ENCODE measurements at places on chromosomes 2 and 18.

DNA sequence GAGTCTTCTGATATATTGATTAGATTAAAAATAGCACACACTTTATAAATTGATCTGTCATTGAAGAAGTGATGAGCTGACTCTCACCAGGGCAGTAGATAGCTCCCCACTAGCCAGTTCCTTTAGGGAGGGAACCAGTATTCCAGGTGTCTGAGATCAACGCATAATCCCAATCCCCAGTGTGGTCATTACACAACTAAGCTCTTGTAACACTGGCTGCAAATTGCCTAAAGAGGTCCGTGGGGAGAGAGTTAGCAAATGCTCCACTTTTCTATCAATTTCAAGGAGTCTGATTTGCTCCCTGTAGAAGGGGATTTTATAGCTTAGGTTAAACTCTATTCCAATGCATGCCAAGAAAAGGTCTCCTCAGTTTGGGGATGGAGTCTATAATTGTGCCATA is 7.7 kb downstream of the SLC14A1 start:
- DNase-seq = no peak

DNA sequence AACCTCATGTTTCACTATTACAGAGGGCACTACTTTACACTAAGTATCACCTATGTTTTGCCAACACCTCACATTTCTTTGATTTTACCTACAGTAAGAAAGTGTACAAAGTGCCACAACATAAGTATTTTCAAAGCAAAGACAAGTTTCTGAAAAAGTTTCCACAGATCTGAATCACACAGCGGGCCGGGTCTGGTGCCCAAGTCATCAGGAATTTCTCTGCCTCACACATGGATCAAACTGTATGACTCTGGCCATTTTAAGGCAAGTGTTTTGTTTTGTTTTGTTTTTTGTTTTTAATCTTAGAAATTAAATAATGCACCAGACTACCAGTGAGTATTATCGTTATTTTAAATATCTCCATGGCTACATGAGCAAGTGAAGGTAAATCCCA is 73.4 kb downstream of the ZNF516 start:
- no peak for DNase-seq

DNA sequence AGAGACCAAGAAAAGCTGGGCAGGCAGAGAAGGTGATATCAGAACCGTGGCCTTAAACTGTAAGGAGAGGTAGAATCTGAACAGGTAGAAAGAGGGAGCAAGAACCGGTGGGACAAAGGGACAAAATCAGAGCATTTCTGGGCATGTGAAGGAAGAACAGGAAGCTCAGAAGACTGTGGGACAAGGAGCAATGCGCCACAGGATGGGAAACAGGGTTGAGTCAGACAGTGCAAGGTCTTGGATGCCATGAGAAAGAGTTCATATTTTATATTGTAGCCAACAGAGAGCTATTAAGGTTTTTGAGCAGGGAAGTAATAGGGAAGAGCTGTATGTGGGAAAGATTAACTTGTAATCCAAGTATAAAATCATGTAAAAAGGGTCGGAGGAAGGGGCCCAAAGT is 106.4 kb upstream of the UGP2 start:
- DNase-seq = no peak

- no peak for DNase-seq
Observed at GRCh38 chr2:10887476-10887875, 24.3 kb upstream of the KCNF1 start.

- no peak for DNase-seq
Observed at GRCh38 chr2:155368934-155369333, 670.4 kb downstream of the KCNJ3 start.

DNA sequence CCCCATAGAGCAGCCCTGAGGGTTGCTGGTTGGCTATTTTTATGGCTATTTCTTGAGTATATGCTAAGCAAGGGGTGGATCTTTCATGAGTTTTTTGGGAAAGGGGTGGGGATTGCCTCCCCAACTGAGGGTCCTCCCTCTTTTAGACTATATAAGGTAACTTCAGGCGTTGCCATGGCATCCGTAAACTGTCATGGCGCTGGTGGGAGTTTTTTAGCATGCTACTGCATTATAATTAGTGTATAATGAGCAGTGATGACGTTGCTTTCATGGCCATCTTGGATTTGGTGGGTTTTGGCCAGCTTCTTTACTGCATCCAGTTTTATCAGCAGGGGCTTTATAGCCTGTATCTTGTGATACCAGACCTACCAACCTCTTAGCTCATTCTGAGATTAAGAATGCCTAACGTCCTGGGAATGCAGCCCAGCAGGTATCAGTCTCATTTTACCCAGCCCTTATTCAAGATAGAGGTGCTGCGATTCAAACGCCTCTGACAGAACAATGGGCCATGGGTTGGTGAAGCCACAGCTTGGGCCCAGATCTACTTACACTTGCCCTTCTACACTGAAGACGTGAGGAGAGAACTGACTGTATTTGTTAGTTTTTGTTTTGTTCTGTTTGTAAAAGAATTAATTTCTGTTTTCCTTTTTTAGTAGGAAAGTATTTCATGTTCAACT is 53.8 kb upstream of the TMEM163 start:
- no peak for DNase-seq

DNA sequence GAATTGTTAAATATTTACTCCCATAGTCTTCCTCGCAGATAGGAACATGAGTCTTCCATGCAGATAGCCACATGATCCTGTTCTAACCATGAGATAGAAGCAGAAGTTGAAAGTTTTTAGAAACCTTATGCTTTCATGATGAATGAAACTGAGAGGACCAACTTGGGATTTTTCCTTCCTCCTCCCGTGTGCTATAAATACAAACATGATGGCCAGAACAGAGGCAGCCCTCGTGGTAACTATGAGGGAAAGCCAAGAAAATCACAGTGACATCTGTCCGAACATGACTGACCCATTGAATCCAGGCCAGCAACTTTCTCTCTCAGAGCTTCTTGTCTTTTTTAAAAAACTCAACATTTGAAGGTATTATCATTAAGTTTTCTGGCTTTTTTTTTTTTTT is 78.5 kb downstream of the ACAA2 start:
- DNase-seq = no peak

Data from stimulated activated CD8-positive, alpha-beta memory T cell treated with anti-CD3 and anti-CD28 coated beads, Interleukin-4, amount 100 ng/mL, for 24 hours (primary cell).